Activated CD8-positive, alpha-beta memory T cell treated with anti-CD3 and anti-CD28 coated beads for 4 hours (primary cell): ENCODE measurements at places on chromosomes 6 and 20.

GRCh38 chr20:25341716-25342680 lies 48.6 kb downstream of the ABHD12 start:
- DNase-seq = no peak

DNA sequence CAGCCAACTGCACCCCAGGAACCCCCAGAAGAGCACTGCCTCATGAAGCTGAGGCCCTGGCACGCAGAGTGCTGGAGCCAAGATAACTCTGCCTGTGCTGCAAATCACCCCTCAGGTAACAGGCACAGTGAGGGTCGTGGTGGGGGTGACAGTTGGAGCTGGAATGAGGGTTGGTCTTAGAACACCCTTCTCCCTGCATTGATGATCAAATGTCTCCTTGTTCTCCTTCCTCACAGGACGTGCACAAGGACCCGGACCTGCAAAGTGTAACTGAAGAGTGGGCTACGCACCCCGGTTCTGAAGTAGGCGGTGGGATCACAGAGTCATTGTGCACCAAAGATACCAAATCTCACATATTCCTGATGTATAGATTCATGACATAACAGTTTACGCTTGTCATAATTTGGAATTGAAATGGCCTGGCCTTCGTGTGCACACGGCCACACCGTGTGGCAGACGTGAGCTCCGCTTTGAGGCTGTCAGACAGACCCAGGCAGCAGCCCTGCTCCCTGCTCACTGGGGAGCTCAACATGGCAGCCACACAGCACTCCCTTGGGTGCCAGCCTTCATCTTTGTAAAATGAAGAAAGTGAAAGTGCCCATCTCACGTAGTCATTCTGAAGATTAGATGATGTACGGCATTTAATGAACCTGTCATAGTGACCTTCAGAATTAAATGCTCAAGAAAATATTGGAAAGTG lies 8.8 kb downstream of the THBS2 start:
- no peak for DNase-seq

DNA sequence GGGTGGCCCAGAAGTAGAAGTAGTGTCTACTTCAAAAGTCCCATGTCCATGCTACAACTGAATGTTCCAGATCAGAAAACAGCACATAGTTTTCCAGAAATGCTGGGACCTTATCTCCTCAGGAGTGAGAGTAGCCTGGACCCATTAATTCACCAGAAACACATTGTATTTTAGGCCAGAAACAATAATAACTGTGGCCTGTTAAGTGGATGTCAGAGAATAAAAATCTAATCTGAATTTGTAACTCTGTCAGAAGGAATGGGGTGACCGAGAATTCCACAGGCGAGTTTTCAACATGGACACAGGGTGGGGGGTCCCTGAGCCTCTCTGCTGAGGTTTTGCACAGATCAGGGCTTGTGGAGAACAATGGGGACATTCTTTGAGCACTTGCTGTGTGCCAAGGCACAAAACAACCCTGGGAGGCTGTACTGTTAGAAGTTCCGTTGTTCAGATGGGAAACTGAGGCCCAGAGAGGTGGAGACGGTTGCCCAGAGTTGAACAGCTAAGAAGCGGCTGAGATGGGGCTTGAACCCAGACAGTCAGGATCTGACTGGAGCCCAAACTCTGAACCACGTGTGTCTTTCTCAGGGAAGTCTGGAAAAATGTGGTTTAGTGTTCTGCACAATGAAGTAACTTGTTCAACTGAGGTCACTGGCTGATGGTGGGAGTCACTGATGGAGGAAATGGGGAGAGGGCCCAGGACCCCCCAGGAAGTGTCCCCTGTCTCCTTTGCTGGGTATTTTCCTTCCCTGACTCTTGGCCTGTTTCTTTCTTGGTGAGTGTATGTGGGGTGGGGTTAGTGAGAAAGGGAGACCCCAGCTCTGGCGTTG lies 44.2 kb downstream of the SNAI1 start:
- DNase-seq = no peak

GRCh38 chr6:154276810-154277628 lies 79.6 kb downstream of the IPCEF1 start:
- DNase-seq = no peak

DNA sequence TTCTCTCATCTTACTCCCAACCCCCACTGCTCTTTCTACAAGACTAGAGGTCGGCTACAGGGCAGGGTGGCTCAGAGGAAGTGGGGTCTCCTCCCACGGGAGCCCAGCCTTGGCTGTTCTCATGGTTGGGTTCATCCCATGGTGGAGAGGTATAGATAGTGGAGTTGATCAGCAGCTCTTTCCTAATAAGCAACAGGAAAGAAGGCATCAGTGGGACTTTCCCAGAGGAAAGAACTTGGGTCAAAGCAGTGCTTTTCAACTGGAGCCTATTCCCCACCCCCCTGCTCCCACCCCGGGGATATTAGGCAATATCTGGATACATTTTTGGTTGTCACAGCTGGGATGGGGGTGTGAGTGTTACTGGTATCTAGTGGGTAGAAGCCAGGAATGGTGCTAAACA lies 200.9 kb downstream of the NFATC2 start:
- no peak for DNase-seq

DNA sequence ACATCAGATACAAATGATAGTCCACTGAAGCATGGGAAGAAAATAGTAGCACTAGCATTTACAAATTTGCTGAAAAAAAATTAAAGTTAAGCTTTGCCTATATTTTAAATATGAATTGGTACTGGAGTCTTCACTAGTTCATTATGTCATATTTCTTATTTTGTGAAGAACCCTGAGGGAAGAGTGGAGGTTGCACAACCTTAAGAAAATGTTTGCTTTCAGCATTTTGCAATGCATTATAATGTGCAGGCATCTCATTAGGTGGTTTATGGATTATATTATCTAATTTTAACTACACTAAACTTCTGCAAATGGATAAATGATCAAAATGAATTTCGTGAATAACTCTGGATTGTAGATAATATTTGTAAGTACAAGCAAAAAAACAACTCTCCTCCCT lies 390.8 kb upstream of the HS3ST5 start:
- DNase-seq = no peak

DNA sequence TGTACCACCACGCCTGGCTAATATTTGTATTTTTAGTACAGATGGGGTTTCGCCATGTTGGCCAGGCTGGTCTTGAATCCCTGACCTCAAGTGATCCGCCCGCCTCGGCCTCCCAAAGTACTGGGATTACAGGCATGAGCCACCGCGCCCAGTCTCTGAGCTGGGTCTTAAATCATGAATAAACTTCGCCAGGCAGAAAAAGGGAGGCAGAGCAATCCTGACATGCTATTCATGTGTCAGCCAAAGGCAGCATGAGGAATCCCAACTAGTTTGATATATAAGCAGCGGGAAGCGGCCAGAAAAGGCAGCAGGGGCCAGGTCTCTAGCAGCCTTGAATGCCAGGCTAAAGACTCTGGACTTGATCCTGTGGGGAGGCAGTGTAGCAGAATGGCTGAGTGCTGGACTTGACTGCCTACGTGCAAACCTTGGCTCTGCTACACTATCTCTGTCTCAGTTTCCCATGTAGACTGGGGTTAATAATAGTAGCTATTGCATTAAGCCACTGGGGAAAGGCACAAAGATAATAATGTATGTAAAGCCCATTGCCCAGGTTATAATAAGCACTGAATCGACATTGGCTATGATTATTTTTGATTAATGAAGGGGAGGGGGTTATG lies 1.8 kb downstream of the PROCR start:
- DNase-seq = no peak

DNA sequence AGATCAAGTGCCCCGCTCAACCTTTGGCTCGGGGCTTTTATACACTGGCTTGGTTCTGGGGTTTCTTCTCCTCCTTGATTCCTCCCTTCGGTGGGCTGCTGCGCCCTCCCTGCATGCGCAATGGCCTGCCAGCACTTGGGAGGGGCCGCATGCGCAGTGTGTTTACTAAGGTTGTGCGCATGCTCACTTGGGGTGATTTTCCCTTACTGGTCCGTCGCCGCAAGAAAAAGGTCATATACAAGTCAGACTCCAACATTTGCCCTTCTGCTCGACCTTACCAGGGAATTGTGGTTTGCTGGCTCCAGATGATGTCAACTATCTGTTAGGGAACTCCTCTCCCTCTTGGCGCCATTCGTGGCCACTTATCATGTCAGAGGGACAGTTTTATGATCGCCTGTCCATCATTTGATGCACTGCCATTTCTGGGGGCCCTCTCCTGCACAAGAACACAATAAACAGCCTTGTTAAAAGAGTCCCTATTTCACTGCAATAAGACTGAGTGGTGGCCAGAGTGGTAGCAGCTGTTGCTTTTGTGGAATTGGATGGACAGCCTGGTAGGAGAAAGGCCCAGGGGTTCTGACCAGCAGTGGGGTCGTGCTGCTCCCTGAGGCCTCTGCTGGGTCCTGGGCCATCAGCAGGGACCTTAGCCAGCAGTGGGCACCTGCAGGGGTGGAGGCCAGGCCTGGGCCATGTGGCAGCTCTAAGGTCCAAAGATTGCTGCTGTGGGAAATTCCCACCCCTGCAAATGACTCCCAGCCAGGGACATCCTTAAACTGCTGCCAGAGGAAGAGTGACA lies 2.8 kb upstream of the LBP start:
- no peak for DNase-seq
